ENCODE measurements at places on chromosomes 5 and 9.

DNA sequence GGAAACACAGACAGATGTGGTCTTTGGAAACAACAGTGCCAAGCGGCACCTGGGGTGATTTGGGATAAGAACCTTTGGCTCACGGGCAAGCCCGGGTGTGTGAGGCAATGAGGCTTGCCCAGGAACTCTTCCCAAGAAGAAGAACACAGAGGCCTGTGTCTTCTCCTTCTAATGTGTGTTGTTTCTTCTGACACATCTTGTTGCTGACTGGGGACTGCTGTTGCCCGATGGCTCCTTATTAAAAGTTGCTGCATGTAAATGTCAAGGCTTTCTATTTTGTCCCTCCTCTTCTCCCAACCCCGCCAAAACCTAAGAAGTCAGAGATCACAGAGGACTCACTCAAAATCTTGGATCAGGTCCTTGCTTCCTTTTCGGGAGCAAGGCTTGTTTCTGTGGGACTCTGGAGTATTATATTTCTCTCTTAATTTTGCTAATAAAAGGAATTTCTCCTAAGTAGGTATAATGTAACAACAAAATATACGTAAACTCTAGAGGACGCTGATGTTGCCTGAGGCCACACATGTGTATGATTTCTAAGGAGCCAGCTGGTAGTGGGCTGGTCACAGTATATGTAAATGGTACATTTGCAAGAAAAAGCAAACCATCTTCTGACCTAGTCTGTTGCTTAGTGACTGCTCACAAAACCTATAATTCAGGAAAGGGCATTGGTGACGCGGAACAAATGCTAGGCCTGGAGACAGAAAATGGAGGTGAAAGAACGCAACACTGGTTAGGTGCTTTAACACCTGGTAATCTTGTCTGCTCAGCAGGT is 232.5 kb downstream of the GADD45G start:
- DNase-seq: no peak

DNA sequence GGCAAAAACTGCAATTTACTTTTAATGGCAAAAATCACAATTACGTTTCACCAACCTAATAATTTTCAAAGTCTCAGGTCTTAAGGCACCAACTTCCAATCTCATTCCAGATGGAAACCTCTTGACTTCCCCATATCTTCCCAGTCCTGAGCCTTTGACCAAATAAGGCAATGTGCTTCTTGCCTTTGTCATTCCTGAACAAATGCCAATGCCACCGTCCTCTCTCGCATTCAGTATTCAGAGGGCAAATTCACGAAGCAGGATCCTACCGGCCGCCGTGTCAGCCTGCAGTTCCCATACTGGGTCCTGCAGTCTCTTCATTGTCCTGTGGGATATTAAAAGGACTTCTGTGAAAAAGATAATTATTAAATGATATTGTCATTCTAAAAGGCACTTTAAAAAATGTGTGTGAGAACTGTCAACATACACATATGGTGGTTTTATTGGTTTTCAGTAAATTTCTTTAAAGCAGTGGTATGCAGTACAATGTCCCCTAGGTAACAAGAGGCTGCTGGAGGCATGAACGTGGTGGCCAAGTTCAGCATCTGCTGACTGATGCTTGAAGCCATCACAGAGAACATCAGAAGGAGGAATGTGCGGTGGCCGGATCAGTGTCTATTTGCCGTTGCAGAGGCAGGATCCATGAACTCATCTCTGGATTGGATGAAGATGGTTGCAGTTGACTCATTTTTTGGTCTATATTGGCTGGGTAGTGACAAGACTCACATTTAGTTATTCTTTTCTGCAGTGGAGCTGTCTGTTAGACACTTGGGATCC is 101.4 kb upstream of the IRX4 start:
- no peak for DNase-seq

GRCh38 chr5:73318308-73318719 is 130.3 kb downstream of the FOXD1 start:
- DNase-seq: no peak

DNA sequence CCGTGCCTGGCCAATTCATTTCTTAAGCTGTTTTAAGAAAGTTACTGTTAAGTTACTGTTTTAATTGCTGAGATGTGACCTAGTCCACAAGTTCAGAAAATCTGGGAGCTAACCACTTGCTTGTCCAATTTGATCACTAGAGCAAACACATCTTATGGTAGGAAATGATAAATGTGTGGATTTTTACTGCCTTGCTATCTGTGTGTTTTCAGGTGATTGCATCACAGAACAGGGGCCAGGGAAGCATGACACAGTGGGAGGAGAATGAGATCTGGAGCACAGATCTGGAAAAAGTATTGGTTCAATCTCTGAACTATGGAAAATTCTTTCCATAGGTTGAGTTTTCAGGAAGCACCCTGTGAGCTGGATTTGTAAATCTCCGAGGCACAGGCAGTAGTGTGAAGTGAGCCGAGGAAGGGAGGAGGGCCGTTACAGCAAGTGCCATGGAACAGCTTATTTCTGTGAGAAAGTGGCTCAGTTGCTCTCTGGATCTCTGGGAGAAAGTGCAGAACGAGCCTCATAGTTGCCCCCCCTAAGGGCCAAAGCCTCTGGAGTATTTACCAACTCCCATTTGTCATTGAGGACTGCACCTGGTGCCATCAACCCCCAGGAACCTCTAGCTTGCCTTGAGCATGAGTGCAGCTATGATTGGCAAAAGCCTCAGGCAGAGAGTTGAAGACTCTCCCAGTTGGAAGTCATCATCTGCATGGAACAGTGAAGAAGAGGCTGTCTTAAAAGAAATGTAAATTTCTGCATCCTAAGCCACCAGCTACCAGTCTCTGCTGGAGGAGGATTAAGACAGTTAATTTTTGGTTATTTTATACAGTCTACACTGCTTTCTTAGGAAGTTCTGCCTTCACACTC is 161.8 kb upstream of the CLINT1 start:
- DNase-seq: no peak

DNA sequence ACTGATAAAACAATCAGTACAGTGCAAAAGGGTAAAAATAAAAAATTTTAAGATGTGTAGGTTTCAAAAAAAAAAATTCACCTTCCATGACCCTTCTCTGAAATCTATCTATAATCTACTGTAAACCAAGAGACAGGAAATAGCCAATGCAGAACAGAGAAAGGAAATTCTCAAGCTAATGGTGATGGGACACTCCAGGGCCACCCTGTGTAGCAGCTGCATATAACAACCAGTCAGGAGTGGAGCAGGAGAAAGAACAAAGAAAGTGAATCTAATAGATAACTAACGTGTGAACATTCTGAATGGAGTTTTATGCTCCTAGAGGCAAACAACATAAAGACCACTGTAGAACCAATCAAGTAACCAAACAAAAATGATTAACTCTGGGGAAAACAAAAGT is 16.6 kb downstream of the SPTLC1 start:
- no peak for DNase-seq

DNA sequence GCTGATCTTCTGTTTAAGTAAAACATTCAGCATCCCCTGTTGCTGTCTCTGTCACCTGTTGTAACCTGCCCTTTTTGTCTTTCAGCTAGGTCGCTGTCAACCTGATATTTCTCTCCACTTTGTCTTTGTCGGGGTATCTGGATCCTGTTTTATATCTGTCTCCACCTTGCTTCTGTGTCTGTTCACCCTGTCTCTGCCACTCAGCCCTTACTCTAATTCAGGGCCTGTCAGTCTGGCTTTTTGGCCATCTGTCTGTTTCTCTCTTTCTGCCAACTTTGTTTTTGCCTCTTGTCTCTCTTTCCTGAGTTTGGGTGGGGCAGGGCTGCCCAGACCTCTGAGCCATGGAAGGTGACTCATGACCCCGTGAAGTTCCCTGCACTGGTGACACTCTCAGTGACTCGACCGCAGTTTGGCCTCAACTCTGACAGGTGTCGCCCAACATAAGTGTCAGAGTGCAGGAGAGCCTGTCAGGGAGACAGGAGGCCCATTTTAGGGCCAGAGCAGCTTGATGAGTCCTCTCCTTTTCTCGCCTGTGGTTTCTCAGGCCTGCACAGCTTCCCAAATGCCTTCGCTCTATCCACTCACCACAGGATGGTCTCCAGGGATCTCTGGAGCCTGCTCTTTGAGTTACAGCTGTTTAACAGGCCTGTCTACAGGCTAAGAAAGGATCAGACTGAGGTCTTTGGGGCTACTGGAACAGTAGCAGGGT is 868 bp downstream of the ZBTB43 start:
- peak; percentile 15 for DNase-seq

DNA sequence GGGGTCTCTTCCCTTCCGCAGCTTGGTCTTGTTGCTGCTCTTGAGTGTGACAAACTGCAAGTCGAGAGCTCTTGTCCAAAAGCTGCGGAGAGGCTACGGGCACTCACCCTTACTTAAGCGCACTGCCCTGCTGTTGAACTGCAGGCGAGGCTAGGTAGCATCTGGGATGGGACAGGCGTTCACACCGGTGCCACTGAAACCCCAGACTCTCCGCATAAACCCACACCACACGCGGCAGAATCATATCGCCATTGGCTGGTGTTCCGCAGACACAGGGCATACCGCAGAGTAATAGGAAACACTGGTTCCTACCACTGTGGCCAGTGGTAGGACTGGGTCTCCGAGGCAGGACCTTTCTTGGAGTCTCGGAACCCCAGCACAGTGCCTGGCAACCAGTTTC is 2.2 kb upstream of the NPR3 start:
- no peak for DNase-seq

DNA sequence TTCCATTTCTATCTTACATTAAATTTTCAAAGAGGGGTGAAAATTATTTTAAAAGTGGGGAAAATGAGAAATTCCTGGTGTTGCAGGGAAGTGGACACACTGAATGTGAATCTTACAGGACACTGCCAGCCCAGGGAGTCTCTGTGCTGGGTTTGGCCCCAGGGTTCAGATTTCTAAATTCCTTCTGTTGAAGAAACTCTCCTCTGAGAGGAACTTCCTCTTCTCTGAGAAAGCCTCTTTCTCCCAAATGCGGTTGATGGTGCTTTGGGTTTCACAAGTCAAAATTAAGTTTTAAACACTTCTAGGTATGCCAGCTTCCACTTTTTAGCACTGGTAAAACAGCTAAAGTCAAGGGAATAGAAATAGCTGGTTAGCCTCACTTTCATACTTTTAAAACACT is 317.9 kb upstream of the ITGA1 start:
- no peak for DNase-seq

DNA sequence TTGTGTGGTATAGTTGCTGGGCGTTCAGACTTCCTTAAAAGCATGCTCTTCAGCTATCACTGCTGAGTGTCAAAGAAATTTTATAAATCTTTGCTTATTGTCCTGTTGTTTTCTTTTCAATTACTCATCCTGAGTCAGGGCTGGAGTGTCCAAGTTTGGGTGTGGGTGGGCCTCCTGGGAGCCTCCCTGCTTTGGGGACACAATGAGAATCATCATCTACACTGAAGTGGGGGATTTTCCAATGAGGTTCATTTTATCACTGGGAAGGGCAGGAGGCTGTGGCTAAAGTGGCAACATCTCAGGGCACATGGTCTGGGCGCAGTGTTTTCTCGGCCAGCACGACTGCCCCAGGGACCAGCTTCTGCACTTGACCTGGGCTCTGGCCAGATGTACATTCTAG is 19.5 kb downstream of the GFPT2 start:
- no peak for DNase-seq

GRCh38 chr9:127144670-127145445 is 22.4 kb upstream of the ANGPTL2 start:
- DNase-seq: no peak

GRCh38 chr5:57175551-57176309 is 1.9 kb downstream of the GPBP1 start:
- no peak for DNase-seq

- DNase-seq: no peak
Measured at GRCh38 chr5:156037151-156037909, 289.6 kb upstream of the SGCD start.

DNA sequence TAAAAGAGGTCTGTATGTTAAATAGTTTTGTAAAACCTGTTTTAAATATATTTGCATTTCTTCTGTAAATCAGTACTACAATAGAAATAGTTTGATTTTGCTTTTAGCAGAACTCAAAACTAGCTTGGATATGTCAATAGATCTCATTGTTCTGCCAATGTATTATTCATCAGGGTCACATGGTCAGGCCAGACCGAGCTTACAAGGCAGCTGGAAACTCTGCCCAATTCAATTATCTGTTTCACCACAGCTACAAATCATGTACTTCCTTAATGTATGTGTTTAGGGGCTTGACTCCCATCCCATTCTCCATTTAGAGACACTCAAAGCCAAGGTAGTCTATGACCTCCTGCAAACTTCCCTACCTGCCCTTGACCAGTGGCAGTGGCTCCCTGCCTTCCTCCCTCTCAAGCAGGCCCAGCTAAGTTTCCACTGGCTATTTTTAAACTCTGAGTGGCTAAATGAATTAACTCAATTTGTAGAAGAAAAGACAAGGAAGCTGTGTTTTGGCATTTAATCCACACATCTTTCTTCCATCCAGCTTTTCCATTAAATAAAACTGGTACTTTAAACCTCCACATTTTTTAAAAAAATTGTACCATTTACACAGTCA is 46.4 kb upstream of the SELENOP start:
- DNase-seq: no peak

- DNase-seq: peak; percentile 26
Measured at GRCh38 chr5:43036856-43037635, 3.1 kb downstream of the ANXA2R start.

DNA sequence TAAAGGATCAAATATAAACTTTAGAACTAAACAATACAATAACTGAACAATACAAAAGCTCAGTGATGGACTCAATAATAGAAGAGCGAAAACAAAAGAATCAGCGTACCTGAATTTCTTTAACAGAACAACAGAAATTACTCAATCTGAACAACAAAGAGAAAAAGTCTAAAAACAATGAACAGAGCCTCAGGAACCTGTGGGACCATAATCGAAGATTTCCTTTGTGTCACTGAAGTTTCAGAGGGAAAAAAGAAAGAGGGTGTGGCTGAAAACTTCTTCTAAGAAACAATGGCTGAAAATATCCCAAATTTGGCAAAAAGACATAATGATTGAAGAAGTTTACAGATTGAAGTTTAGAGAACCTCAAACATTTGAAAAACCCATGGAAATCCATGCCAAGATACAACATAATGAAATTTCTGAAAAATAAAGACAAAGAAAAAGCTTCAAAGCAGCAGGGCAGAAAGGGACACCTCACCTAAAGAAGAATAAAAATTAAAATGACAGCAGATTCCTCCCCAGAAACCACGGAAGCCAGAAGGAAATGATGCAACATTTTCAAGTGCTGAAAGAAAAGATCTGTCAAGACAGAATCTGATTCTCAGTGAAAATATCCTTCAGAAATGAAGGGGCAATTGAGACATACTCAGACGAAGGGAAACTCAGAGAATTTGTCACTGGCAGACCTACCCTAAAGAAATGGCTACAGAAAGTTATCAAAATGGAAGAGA is 288.8 kb downstream of the ARL15 start:
- no peak for DNase-seq

DNA sequence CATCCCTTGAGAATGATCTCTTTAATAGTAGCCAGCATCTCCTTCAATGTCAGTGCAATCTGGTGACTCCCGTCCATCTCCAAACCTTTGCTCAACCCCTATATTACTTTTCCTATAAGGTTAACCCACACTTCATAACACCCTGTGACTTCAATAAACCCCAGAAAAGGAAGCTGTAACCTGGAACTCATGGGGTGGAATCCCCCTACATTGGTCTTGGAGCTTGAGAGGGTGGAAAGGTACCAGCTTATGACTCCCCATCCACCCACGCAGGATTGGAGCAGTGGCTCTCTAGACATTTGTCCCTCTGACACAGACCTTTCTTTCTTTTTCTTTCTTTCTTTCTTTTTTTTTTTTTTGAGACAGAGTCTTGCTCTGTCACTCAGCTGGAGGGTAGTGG is 54.7 kb upstream of the ZFR start:
- DNase-seq: no peak

- no peak for DNase-seq
Measured at GRCh38 chr5:104189909-104190308, 627.3 kb upstream of the NUDT12 start.

Data from DMS79 treated with DMSO at 0.1 percent for 48 hours (cell line).